NCI-H526 treated with DMSO at 0.1 percent for 48 hours (cell line): ENCODE measurements at places on chromosomes 6 and 20.
A peak's percentile ranks its signal among the peaks of the same experiment; 100 is the strongest.

- no peak for DNase-seq
Observed at GRCh38 chr6:118683881-118684872, 32.8 kb upstream of the CEP85L start.

DNA sequence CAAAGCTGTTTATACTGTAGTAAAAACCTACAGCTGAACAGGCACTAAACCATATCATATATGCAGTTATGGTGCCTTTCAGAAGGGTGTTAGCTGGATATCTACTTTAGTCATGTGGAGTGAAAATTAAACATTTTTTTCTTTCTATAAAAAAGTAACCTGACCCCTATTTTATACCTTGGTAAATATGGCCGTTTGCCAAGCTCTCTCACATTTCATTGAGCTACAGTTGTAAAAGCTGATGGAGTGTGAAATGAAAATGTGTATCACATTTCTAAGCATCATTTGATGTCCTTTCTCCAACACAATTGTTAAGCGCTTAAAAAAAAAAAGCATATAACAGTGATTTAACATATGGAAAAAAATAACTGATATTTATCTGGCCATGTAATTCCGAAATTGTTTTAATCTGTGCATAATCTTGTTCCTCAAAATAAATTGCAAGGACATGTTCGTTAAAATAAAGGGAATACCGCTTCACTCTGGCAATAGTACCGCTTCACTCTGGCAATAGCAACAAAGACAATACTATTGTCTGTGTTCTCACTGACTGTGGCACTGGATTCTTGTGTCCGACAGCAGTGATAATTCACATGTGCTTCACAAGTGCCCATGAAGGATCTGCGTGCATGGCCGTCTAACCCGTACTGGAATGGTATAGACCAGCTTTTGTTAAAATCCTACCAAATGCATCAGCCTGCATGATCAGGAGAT is 391.8 kb upstream of the SOX4 start:
- peak; percentile 88 for DNase-seq

GRCh38 chr6:151722342-151722741 is 85.1 kb upstream of the ESR1 start:
- no peak for DNase-seq

DNA sequence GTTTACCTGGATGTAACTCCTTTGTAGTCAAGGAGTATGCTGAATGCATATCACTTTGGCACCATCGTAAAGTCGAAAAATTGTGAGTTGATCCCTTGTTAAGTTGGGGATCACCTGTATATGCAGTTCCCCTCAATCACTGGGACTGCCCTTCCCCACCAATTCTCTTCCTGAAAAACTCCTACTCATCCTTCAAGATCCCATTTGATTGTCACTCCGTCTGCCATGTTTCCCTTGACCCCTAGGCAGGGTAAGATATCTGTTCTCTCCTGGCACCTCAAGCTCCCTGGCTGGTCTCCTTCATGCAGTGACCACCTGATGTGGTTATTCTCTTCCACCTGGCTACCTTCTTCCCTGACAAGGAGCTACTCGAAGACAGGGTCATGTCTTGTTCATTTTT is 10.0 kb upstream of the NOL4L start:
- no peak for DNase-seq

- no peak for DNase-seq
Observed at GRCh38 chr6:151069641-151070040, 170.1 kb upstream of the AKAP12 start.

DNA sequence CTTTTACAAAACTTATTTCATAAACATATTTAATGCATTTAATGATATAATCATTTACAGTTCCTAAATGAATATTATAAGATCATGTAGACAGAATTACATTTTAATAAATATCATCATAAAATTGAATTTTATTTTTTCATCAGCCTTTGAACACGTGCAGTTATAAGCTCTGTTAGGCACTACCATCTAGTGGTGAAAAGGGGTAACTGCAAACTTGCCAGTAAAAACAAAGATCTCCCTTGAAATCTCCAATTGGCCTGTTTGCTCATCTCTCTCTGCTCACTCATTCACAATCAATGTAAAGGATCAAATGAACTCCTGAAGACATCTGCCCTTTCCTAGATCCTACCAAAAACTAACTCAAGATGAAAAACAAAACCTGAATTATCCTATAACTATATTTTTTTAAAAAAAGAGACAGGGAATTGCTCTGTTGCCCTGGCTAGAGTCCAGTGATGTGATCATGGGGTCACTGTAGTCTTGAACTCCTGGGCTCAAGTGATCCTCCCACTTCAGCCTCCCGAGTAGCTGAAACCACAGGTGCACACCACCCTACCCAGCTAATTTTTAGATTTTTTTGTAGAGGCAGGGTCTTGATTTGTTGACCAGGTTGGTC is 31.7 kb downstream of the SAMHD1 start:
- DNase-seq = peak; percentile 36

DNA sequence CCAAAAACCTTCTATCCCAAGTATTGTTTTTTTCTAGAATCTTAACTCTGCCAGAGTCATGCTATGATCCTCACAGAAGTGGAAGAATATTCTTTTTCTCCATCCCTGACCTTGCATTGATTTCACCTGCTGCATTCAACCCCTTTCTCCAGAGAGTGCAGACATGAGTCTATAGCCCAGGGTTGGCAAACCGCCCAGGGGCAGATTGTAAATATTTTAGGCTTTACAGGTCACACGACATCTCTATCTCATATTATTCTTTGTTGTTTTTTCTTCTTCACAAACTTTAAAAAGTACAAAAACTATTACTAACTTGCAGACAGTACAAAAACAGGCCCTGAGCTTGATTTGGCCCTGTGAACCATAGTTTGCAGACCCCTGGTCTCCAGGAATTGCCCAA is 112.1 kb upstream of the ASF1A start:
- DNase-seq = no peak

- DNase-seq = no peak
Observed at GRCh38 chr6:8123236-8123635, 20.9 kb upstream of the EEF1E1 start.

DNA sequence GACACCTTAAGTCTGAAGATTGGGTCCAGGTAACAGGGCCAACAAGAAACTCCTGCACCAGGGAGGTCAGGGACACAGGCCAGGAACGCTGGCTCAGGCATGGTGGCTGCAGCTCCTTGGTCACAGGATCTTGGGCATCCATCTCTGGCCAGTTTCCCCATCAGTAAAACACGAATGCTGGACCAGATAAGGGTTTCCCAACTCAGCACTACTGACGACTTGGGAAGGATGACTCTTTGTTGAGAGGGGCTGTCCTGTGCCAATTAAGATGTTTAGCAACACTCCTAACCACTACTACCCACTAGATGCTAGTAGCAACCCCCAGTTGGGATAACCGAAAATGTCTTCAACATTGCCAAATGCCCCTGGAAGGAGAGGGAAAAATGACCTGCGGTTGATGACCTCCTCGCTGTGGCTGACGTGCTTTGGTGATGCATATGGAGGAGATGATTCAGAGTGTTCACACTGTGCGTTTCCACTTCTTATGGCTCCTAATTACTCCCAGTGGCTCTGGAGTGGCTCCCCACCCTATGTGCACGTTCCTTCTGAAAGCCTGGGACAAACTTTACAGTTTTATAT is 261.9 kb downstream of the CDH26 start:
- DNase-seq = no peak

DNA sequence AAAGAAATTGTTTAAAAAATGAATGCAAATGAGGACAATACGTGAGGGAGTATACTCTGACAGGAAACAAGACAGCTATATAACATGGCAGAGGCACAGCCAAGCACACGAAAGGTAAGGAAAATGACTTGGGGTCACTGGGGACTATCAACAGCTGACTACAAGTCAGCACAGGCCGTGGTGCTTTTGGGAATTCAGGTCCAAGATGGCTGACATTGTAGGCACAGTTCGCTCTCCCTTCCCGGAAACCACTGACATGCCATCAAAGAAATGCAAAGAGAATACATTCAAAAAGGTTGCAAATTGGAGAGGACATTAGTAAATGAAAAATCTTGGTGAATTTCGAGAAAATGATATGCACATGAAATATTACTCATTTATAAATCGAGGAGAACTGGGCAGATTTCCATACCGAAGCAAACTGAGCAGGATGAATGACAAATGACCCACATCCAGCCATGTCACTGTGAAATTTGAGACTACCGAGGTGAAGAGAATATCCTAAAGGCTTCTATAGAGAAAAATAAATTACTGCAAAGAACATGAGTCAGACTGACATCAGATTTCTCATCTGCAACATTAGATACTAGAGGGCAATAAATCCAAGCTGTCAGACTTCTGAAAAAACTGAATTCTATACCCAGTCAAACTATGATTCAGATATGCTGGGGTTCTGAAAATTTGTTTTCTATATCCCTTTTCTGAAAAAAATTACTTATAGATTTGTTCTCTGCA is 391.1 kb downstream of the BTBD9 start:
- no peak for DNase-seq

GRCh38 chr20:17663486-17663885 is 18.6 kb downstream of the RRBP1 start:
- no peak for DNase-seq

DNA sequence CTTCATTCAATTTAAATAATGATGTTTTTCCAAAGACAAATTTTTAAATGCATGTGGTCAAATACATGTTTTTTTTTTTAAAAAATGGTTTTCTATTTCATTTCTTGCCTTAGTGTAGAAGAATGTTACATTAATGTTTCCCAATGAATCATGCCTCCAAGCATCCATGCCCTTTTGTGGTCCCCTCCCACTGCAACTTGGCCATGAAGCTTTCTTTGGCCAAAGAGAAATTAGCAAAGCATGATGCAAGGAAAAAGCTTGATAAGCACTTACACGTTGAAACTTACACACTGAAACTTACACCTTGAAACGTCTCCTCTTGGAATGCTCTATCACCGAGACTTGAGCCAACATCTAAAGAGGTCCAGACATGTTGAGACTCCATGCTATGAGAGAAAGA is 93.0 kb upstream of the ELOVL5 start:
- DNase-seq = no peak

DNA sequence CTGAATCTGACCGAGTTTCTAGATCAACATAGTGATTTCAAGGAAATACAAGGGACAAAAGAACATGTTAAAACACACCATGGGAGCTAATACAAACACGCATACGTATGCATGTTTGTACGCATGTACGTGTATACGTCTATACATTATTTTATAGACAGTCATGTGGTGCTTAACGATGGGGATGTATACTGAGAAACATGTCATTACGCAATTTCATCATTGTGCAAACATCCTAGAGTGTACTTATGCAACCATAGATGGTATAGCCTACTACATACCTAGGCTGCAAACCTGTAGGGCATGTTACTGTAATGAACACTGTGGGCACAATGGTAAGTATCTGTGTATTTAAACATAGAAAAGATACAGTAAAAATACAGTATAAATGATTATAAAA is 25.0 kb upstream of the NELFCD start:
- no peak for DNase-seq

GRCh38 chr6:14625173-14625895 is 507.8 kb downstream of the CD83 start:
- DNase-seq = no peak

DNA sequence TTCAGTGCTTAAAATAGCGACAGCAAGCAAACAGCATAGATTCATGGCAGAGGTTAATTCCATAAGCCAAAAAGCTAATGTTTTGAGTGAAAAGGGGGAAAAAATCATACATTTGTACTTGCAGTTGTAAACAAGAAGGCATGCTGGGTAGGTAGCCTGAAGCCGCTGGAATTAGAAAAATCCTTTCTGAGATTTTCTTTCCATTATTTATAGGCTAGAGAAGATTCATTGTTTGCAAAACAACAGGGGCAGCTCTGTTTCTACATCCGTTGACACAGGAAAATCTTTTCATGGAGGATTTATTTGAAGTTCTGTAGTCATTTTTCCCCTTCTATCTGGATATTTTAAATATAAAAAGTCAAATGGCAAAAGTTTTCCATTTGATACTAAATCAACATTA is 843.9 kb downstream of the QKI start:
- no peak for DNase-seq

DNA sequence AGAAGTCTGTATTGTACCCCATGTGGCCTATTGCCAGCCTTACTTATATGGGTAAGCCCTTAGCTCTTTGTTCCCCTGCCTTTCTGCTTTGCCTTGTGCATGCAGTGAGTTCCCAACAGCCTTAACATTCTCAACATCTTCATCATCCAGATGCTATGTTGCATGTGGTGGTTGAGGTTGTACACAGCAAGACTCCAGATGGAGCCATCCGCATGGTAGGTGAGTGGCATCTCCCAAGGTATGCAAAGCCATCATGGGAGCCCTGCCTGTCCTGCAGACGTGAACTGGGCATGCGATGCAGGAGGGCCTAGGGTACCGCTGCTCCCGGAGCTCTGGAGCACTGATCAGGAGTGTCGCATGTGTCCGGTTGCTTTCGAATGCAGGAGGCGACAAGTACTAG is 16.1 kb downstream of the CEP43 start:
- no peak for DNase-seq

DNA sequence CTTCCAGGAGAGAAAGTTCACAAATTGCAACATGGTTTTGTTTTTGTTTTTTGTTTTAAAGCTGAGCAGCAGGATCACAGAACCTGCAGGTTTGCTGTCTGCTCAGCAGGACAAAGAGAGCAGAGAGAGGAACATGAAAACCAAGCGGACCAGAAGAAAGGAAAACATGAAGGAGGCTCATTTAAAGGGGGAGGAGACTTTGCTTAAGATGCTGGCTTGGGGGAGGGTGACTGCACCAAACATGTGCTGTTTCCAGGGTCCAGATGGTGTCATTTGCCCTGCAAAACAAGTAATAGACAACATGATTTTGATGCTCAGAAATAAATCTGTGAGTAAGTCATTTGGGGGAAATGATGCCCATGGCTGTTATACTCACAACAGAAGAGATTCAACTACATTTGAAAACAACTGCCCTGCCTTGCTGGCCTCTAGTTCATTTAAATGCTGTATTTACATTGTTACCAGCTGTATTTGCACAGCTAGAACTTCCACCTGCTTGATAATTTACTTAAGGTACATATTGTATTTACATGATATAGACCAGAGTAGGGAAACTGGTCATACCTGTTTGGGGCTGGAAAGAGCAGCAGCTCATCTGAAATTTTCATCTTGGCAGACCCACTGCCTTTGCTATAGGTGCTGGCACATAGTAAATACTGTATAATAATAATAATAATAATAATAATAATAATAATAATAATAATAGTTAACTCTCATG is 32.2 kb upstream of the CHD6 start:
- DNase-seq = peak; percentile 100

GRCh38 chr6:70133246-70133645 is 169.6 kb downstream of the COL9A1 start:
- DNase-seq = no peak
